ENCODE measurements at places on chromosomes 11 and 22. TPM values are rescaled to one million over a fixed set of nuclear protein-coding genes. Genes with fewer than 3 reads are reported as not detected.

LMO1 gene
- not detected for total RNA-seq

DNA sequence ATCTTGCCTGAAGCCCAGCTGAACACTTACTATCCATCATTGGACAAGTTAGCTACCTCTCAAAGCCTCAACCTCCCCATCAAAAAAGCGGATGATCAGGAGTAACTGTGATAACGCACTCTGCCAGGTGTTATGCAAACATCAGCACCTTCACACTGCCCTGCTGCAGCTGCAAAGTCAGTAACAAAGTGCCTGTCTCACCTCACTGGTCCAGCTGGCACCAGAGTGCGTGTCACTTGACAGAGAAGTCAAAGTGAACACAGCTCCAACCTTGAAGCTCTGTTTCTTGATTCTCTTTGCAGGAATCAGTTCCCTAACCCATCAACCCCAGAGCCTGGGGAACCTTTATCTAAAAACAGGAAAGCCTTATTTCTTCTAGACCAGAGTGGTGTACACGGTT lies 413.6 kb downstream of the CTTN start:
- H3K4me1 ChIP-seq: no peaks in the 10 kb centered on the region
- no peak overlapping the region for H3K27ac ChIP-seq
- H3K36me3 ChIP-seq: no peaks in the 10 kb centered on the region

DNAJB7 gene
- total RNA-seq: not detected

GRCh38 chr22:38490475-38490874 lies 15.6 kb downstream of the DDX17 start:
- DNase-seq: no peak
- H3K27ac ChIP-seq: peak overlapping the region; percentile 66
- no peaks in the 10 kb centered on the region for H3K27me3 ChIP-seq
- H3K4me1 ChIP-seq: peaks cover 53% of the 10 kb centered on the region
- H3K4me3 ChIP-seq: no peak overlapping the region

SERPING1 gene
- not detected for total RNA-seq

DNA sequence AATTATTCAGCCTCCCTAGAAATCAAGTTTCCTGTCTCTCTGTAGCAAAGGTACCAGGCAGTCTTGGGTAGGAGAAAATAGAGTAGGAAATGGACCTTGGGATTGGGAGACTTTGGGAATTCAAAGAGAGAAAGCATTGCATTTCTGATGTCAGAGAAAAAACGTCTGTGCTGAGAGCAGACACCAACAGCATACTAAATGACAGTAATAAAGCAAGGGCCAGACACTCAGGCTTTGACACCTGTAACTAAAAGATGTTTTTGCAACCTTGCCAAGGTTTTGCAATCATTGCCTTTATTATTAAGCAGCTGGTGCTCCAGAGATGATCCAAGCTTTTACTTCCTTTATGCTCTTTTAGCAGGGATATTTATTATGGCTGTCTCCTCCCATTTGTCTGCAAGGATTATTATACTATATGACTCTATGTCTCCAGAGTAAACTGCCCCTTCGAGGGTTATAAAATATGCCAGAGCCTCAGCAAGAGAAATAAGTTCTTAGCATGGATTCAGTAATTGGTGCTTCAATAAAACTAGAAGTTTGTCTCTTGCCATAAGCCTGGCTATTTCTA lies 85.2 kb upstream of the GRAMD1B start:
- no peaks in the 10 kb centered on the region for H3K4me1 ChIP-seq
- H3K36me3 ChIP-seq: no peaks in the 10 kb centered on the region
- no peak overlapping the region for H3K27ac ChIP-seq
- H3K27me3 ChIP-seq: peaks cover 19% of the 10 kb centered on the region
- no peak for DNase-seq

GRCh38 chr11:122486793-122487495 lies 168.6 kb upstream of the UBASH3B start:
- peaks cover 1% of the 10 kb centered on the region for H3K27me3 ChIP-seq
- no peak overlapping the region for H3K4me3 ChIP-seq
- no peaks in the 10 kb centered on the region for H3K4me1 ChIP-seq
- peaks cover 17% of the 10 kb centered on the region for H3K36me3 ChIP-seq

DNA sequence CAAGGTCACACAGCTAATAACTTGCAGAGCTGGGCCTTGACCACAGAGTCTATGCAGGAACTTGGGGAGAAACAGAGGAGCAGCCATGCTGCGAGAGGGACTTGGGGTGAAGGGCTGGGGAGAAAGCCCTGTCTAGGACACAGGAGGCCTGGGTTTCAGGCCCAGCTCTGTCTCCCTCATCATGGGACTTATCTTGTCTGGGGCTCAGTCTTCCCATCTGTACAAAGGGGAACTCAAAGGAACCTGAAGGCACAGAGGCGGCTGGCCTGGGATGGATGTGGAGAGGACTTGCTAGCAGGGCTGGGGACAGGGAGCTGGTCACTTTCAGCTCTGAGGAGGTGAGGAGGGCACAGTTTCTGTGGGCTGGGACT lies 36.9 kb upstream of the TPBGL start:
- peaks cover 2% of the 10 kb centered on the region for H3K4me1 ChIP-seq
- no peak overlapping the region for H3K4me3 ChIP-seq
- H3K36me3 ChIP-seq: no peaks in the 10 kb centered on the region
- peaks cover 2% of the 10 kb centered on the region for H3K27me3 ChIP-seq
- DNase-seq: no peak

CALCB gene
- 0.62 TPM for total RNA-seq

- no peak for DNase-seq
- H3K36me3 ChIP-seq: peaks cover 11% of the 10 kb centered on the region
- H3K4me1 ChIP-seq: peaks cover 19% of the 10 kb centered on the region
- no peak overlapping the region for H3K4me3 ChIP-seq
- H3K27ac ChIP-seq: no peak overlapping the region
Measured at GRCh38 chr11:12205330-12205729, 94.9 kb downstream of the MICAL2 start.

- H3K4me3 ChIP-seq: peak overlapping the region; percentile 71
- peaks cover 23% of the 10 kb centered on the region for H3K36me3 ChIP-seq
- no peaks in the 10 kb centered on the region for H3K27me3 ChIP-seq
- peak overlapping the region; percentile 0 for H3K27ac ChIP-seq
Measured at GRCh38 chr11:18617688-18618341, 16.3 kb downstream of the SPTY2D1 start.

DNA sequence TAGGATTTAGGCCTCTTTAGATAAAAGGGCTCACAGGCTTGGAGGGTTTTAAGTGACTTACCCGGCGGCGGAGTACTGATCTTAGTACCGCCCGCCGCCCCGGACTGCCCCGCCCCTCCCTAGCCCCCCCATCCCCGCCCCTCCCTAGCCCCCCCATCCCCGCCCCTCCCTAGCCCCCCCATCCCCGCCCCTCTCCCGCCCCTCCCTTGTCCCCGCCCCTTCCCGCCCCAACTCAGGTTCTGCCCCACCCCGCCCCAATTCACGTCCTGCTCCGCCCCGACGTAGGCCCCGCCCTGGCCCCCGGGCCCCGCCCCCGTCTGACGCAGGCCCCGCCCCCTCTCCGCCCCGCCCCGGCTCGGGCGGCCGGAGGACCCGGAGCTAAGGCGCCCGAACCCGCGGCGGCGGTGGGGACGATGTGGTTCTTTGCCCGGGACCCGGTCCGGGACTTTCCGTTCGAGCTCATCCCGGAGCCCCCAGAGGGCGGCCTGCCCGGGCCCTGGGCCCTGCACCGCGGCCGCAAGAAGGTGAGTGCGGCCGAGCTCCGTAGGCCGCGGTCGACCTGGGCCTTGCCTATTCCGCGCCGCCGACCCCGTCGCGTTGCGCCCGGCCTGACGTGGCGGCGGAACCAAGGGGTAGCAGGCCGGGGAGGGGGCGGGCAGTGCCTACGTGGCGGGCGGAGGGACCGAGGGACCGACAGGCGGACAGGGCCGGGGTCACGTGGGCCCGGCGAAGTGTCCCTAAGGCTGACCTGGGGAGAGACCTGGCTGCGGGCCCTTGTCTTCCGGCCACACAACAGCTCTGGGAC lies at the start of gene SCYL1:
SCYL1 (plus strand) TSS at position 343 of the 805 bp plus-strand sequence; CDS start at position 414, 71 bp downstream.
- H3K4me3 ChIP-seq: peak within 1 kb of the TSS; percentile 89
- H3K27ac ChIP-seq: peak within 1 kb of the TSS; percentile 97
- H3K27me3 ChIP-seq: no peaks in the 10 kb centered on the region
- no peaks in the 10 kb centered on the region for H3K36me3 ChIP-seq
- H3K4me1 ChIP-seq: peaks cover 36% of the 10 kb centered on the region

- no peak overlapping the region for H3K4me3 ChIP-seq
- H3K4me1 ChIP-seq: peaks cover 3% of the 10 kb centered on the region
- H3K27ac ChIP-seq: no peak overlapping the region
- H3K36me3 ChIP-seq: peaks cover 8% of the 10 kb centered on the region
Measured at GRCh38 chr11:11937433-11937832, 71.0 kb downstream of the DKK3 start.

DNA sequence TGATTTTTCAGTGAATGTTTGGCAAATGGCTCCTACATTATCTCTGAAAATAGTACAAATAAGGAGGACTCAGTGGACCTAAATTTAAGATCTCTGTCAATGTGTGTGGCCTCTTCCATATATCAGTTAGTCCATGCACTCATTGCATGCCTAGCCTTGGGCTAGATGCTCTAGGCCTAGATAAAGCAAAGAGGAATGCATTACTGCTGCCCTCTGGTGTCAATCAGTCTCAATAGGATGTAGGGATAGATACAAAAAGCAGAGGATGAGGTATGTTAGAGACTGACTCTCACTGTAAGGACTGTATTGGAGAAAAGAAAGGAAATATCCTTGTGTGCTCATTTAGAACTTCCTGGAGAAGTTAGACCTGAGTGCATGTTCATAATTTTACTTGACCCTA lies 42.0 kb downstream of the MS4A2 start:
- H3K4me1 ChIP-seq: no peaks in the 10 kb centered on the region
- H3K27ac ChIP-seq: no peak overlapping the region
- H3K4me3 ChIP-seq: no peak overlapping the region
- DNase-seq: no peak
- no peaks in the 10 kb centered on the region for H3K36me3 ChIP-seq

All from naive thymus-derived CD8-positive, alpha-beta T cell (primary cell).